ENCODE measurements at places on chromosomes 11 and 22.

- no peak for DNase-seq
Observed at GRCh38 chr11:120096369-120097191, 41.3 kb downstream of the TRIM29 start.

- DNase-seq: no peak
Observed at GRCh38 chr11:77779935-77780334, 40.6 kb downstream of the RSF1 start.

GRCh38 chr11:56740886-56741285 lies 7.6 kb downstream of the OR9G4 start:
- DNase-seq: no peak

DNA sequence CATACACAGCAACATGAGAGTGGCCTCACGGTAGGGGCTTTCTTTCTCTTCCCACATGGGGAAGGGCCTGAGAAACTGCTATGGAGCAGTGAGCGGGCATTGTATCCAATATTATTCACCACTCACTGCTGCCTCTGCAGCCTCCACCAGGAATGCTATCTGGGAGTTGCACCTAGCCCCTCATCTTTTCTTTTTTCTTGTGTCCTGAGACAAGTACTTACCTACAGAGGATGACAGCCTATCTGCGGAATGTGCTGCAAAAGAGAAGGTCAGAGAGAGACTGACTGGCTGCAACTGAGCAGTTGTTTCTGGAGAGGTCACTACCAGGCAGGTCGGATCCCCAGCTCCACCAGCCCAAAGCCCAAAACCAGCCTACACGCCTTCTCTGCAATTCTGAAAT lies 52.1 kb upstream of the HTATIP2 start:
- DNase-seq: no peak

DNA sequence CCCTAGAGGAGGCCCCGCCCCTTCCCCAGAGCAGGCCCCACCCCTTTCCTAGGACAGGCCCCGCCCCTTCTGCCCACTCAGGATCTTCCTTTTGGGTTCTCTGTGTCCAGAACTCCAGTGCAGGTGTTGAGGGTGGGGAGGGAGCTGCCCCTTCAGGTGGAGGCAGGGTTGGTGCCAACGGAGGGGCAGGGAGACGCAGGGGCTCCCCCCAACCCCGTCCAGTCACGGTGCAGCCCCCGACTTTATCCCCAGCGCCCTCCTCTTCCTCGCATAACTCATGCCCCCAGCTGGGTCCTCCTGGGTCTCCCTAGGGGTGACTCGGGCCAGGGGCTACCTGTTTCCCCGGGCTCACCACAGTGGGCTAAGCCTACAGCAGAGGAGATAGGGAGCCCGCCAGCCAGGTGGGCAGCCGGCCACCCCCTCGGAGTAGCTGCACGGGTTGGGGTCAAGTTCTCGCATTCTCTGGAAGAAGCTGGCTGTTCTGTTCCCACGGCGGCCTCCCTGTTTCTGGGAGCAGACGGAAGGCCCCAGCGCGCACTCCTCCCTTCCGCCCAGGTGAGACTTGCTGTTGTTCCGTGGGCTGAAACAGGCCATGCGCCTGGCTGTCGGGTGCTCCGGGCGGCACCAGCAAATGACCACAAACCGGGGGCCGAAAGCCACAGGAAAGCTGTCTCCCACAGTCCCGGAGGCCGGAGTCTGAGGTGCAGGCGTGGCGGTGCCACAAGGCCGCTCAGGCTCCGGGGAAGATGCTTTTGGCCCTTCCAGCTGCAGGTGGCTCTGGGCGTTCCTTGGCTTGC lies 38.9 kb downstream of the MUC2 start:
- DNase-seq: no peak

GRCh38 chr22:40637183-40638150 lies 948 bp upstream of the MRTFA start:
- DNase-seq: peak; percentile 59

GRCh38 chr11:13358596-13359270 lies 81.1 kb downstream of the BMAL1 start:
- no peak for DNase-seq

- no peak for DNase-seq
Observed at GRCh38 chr11:93905384-93905783, 55.0 kb upstream of the VSTM5 start.

DNA sequence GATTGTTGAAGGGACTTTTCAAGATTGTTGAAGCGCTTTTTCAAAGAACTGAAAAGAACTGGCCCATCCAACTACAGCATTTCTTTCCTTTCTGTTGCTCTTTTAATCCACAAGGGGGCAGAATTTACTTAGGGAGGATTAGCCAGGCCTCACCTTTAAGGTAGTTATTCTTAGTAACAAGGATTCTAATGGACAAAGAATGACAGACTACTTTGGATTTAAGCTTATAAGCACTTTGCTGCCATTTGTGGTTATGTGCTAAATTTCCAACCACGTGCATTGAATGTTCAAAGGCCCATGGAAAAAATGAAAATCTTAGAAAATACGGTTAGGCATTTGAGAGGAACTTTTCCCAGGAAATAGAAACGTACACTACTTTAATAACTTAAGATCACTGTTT lies 49.5 kb upstream of the HSPA8 start:
- no peak for DNase-seq

- no peak for DNase-seq
Observed at GRCh38 chr11:31607914-31608313, 98.3 kb downstream of the ELP4 start.

DNA sequence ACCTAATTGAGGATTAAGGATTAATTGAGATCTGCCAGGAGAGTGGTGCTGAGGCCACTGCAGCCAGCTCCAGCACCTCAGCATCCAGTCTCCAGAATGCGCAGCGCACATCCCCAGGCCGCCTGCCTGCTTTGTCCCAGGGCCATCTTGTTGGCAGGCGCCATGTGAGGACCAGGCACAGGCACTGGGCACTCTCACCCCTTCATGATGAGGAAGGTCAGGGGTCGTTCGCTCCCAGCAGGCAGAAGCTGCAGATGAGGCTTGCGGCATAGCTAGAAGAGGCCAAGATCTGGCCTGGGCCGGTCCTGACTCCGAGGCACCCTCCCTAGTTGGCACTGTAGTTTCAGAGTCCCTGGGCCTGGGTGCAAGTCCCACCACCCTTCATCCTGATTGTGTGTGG lies 6.4 kb downstream of the CABP2 start:
- no peak for DNase-seq

GRCh38 chr22:22703715-22704114 lies 59.3 kb downstream of the GGTLC2 start:
- no peak for DNase-seq

DNA sequence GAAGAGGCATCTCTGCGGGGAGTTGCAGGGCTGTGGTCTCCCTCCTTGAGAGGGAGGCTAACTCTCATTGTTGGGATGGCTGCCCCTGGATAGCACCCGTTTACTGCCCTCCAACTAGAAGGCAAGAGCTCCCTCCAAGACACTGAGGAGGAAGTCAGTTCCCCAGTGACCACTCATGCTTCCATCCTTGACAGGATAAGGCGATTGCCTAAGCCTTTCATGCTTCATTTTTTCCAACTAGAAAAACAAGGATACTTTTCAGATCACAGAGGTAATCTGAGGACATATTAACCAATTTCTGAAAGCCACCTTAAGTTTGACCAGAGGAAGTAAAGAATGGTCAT lies 186.6 kb downstream of the MAML2 start:
- DNase-seq: no peak

- DNase-seq: no peak
Observed at GRCh38 chr11:70252844-70253243, 17.6 kb upstream of the PPFIA1 start.

DNA sequence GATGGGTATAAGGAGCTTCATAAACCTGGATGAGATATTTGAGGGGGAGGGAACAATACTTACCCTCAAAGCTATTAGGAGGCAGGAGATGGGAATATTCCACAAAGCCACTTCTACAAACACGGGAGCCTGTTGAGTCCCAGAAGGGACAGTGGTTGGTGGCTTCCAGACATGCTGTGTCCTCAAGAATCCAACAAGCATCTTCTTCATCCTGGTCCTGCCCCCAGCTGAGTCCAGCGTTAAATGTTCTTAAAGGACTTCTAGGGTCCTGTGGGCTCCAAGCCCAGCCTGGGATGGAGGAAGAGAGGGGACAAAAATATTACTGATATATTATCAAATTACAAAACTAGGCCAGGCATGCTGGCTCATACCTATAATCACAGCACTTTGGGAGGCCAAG lies 2.3 kb downstream of the CSKMT start:
- DNase-seq: no peak
